ENCODE measurements at places on chromosomes 6 and 20. TPM values are rescaled to one million over a fixed set of nuclear protein-coding genes. Genes with fewer than 3 reads are reported as not detected.

NTSR1 gene
- polyA plus RNA-seq: 2.4 TPM

LBP gene
- polyA plus RNA-seq: not detected

C20orf144 gene
- 0.49 TPM for polyA plus RNA-seq

LINC00237 gene
- polyA plus RNA-seq: not detected

C6orf52 gene
- polyA plus RNA-seq: 4.7 TPM

MYCT1 gene
- polyA plus RNA-seq: 16.2 TPM

PRKN gene
- polyA plus RNA-seq: 8.0 TPM

FABP7 gene
- polyA plus RNA-seq: 0.73 TPM

BTN1A1 gene
- polyA plus RNA-seq: 0.23 TPM

SLC35D3 gene
- polyA plus RNA-seq: 0.19 TPM

SYCP2L gene
- polyA plus RNA-seq: 7.9 TPM

CST1 gene
- polyA plus RNA-seq: not detected

SLC26A8 gene
- polyA plus RNA-seq: 0.40 TPM

MLN gene
- 1.4 TPM for polyA plus RNA-seq

SNX21 gene
- 18.4 TPM for polyA plus RNA-seq

XKR7 gene
- polyA plus RNA-seq: 0.25 TPM

ECT2L gene
- polyA plus RNA-seq: 0.43 TPM

All from renal pelvis (tissue), 12 donors.